Left lobe of liver (tissue), 2 donors: ENCODE measurements at places on chromosomes 7 and 10. TPM values are rescaled to one million over a fixed set of nuclear protein-coding genes. Genes with fewer than 3 reads are reported as not detected.

The NANOS1 gene
- total RNA-seq = 0.05 TPM

The ACTL6B gene
- total RNA-seq = not detected

The TWIST1 gene
- total RNA-seq = not detected

- no peak for DNase-seq
Observed at GRCh38 chr7:29956487-29956836, 33.1 kb downstream of the SCRN1 start.

DNA sequence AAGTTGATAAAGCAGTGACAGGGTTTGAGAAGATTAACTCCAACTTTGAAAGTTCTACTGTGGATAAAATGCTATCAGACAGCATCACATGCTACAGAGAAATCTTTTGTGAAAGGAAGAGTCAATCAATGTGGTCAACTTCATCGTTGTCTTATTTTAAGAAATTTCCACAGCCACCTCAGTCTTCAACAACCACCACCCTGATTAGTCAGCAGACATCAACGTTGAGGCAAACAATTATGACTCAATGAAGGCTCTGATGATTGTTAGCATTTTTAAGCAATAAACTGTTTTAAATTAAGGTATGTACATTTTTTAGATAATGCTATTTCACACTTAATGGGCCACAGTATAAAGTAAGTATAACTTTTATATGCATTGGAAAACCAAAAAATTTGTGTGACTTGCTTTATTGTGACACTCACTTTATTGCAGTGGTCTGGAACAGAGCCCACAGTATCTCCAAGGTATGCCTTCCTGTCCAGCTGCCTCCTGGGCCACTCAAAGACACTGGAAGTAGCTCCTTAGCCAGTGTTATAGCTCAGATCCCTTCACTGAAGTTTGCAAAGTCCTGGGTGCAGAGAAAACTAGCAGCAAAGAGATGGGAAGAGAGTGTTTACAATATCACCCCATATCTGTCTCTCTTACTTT, 293.1 kb downstream of the ARHGAP12 start:
- DNase-seq = no peak

The GLI3 gene
- 0.88 TPM for total RNA-seq

- no peak for DNase-seq
Observed at GRCh38 chr7:141312828-141313521, 238.2 kb upstream of the AGK start.

The OR6V1 gene
- not detected for total RNA-seq

GRCh38 chr7:51446785-51447184, 130.2 kb upstream of the COBL start:
- DNase-seq = no peak

The MEOX2 gene
- total RNA-seq = 0.18 TPM

The FXYD4 gene
- not detected for total RNA-seq

The GPR26 gene
- not detected for total RNA-seq

DNA sequence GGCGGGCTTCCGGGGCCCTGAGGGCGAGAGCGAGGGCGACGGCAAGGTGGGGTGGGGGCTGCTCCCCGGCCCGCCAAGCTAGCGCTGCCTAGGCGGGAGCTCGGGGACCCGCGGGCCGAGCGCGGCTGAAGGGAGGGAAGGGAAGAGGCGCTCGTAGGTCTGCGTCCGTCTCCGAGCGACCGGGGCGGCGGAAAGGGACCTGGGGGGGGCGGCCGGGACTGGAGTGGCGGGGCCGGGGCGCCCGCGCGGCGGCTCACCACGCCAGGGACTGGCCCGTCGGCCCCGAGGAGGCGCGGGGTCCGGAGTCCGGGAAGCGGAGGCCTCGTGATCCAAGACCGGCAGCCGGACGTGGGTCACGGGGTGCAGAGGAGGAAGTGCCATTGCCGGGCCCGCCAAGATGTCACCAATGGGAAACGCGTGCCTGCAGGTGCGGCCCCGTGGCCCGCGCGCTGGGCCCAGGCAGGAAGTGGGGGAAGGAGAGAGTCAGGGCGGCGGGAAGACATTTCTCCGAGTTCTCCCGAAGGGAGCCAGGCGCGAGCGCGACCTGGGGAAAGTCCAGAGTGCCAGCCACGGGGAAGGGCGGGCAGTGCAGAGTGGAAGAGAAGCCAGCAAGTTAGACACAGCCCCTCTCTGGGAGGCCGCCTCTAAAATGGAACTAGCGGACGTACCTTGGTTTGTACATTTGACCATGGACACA, 11.9 kb downstream of the HNRNPF start:
- DNase-seq = peak; percentile 98

The OR2F1 gene
- not detected for total RNA-seq

The FAM25A gene
- total RNA-seq = not detected

The H2BK1 gene
- not detected for total RNA-seq

- no peak for DNase-seq
Observed at GRCh38 chr10:1514681-1515080, 222.6 kb downstream of the ADARB2 start.

The CRYGN gene
- total RNA-seq = not detected

DNA sequence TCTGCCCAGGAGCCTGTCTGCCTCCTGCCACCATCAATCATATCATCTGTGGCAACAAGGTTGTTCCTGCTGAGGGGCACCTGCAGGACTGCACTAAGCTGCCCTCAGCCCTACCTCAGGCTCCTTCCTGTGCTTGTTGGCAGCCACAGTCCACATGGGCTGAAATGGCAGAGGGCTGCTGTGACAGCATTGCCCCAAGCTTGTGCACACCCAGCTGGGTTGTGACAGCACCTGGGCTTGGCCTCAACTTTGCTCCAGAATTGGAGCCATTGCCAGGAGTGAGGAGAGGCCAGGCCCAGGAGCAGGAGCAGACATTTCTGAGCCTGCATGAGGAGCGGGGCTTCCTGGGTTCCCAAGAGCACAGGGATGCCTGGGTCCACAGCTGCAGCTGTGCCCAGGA, 340.9 kb upstream of the CHRM2 start:
- no peak for DNase-seq

GRCh38 chr7:71826141-71826540, 586.0 kb downstream of the CALN1 start:
- no peak for DNase-seq

DNA sequence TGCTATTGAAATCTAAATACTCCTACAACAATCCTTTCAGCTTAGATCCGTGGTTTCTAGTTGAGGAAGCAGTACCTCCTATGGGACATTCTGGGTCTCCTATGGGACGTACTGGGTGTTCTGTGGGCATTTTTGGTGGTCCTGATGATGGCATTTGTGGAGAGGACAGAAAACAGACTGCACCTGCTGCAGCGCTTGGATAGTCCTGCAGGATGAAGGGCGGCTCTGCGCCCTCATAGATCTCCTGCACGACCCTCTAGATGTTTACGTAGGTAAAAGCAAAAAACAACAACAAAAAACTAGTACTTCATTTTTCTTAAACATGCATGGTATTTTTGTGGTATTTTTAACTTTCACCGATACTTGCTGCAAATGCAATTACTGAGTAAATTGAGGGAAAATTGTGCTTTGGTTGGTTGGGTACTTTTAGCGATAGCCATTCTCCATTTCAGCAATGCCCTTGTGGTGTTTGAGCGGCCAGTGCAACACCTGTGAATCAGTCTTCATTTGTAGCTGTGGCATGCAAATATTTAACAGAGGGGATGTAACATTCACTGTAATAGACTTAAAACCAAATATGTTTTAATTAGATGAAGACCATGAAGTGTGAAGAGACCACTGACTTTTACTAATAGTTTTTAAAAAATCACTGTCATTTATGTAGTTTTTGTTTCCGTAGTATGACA, 461.2 kb downstream of the SDK1 start:
- no peak for DNase-seq

DNA sequence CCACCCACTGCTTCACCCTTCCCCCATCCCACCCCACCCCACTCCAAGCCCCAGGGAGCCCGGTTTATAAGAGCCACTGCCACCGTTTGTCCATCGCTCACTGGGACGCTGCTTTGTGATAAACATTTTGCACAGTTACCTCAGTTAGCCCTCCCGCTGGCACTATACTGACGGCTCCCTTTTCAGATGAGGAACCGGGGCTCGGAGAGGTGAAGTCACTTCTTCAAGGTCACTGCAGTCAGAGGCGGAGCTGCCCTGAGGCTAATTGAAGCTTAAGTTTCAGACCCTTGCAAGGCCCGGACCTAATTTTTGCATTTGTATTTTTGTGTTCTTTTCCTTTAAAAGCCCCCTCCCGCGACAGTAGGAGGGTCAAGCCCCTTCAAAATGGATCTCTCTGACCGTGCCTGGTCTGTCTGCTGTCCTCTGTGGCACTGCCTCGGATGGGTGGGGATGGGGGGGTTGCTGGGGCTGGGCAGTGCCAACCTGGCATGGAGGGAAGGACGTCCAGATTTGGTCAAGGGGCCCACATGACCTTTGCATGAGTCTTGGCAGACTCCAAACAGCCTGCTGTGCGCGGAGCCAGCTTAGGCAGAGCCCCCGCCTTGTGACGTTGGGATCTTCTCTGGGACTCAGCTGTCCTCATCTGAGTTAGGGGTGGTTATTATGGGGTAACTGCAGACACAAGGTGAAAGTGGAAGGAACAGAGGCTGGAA, 17.7 kb upstream of the NODAL start:
- DNase-seq = no peak

- no peak for DNase-seq
Observed at GRCh38 chr7:36224934-36225858, 72.1 kb downstream of the EEPD1 start.

The FGFBP3 gene
- total RNA-seq = 0.33 TPM

GRCh38 chr10:29896053-29896452, 163.3 kb downstream of the JCAD start:
- no peak for DNase-seq

The TMEM270 gene
- total RNA-seq = not detected

The FKBP14 gene
- total RNA-seq = 4.9 TPM

DNA sequence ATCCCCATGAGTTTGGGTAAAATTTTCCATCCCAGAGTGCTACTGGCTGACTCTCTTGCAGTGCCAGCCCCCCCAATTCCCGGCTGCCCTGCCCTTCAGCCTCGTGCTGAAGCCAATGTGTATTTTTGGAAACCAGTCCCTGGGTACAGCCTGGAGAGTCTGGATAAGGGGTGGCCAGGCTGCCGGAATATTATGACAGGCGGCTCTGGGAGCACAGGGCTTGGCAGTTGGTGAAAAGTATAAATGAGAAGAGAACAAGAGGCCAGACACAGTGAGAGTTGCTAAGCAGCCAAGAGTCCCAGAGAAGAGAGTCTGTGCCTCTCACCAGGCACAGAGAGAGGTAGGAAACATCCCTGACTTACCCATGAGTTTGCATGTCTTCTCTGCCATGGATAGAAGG, 53.6 kb downstream of the TMEM130 start:
- no peak for DNase-seq

- no peak for DNase-seq
Observed at GRCh38 chr7:122764902-122765301, 62.2 kb upstream of the RNF148 start.

DNA sequence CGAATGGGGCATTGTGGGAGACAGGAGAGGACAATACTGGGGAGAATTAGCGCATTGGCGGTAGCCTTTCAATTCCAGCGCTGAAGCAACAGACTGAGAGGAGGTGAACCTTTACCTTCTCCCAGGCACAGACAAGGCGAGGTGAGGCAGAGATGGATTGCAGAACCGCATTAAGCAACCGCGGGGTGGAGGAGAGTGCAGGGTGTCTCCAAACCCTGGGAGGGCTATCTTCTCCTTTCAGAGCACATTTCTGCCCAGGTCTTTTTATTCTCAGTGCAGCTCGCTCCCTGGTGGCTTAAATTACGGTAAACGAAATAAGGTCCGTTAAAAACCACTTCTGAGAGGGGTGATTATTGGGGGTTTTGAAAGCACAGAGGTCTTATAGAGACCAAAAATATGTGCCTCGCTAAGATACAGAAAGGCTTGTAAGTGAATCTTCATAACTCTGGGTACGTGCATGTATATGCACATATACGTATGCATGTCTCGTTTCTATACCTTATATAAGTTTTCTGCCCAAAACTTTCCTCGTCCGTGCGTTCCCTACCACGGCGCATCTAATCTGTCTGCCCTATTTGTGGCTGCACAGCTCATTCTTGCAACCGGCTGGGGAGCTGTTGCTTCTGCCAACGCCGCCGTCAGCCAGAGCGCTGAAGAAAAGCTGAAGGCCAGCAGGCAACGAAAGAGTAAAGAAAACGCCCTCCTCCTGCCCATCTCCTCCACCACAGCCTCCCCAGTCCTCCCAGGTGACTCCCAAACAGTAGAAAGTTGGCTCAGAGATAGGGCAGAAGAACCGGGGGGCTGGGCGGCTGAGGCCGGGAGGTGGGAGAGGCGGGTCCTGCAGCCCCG, 895 bp upstream of the ZNF804B start:
- no peak for DNase-seq

- DNase-seq = no peak
Observed at GRCh38 chr7:106001196-106001595, 38.1 kb downstream of the CDHR3 start.

DNA sequence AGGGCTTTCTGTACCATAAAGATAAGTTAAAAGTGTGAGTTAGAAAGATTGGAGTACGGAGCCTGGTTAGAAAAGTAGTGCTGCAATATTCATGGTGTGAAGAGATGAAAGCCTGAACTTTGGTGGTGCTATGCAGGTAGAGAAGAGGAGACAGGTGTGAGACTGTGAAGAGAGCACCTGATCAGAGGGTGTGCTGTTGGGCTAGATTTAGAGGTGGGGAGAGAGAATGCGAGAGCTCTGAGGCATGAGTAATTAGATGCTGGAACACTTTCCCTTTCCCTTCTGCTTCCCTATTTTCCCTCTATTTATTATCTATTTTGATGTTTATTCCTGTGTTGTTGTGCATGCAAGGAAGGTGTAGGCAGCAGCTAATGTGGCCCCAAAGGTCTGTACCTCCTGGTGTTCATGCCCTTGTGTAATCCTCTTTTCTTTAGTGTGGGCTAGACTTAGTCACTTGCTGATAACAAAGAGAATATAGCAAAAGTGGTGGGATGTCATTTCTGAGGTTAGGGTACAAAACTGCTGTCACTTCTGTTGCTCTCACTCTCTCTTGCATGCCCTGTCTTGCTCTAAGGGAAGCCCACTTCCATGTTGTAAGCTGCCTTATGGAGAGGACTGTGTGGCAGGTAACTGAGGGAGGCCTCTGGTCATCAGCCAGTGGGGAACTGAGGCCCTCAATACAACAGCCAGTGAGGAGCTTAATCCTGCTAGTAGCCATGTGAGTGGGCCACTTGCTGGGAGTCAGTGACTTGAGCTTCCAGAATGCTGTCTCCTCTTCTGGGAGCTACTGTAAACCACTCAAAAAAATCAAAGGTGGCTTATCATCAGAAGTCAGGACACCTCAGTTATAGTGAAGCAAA, 2.6 kb upstream of the ATXN7L1 start:
- no peak for DNase-seq

The TMEM26 gene
- 0.35 TPM for total RNA-seq

DNA sequence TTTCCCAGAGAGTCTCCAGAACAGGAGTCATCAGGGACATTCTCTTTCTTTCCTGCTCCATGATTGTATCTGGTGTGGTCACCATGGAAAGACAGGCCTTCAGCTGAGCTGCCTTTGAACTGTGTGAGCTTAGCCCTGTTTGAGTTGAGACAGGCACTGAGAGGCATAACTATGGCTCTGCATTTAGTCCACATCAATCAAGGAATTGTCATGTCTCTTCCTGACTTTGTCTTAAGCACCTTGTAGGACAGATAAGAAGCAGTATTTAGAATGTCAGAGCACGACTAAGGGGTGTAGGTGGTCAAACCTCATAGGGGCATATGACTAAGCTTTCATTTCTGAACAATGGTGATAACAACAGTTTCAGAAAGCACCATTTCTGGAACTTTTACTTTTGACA, 53.5 kb downstream of the EPDR1 start:
- no peak for DNase-seq
